Mucosa of descending colon (tissue), 3 donors: ENCODE measurements at places on chromosomes 7 and 10.

DNA sequence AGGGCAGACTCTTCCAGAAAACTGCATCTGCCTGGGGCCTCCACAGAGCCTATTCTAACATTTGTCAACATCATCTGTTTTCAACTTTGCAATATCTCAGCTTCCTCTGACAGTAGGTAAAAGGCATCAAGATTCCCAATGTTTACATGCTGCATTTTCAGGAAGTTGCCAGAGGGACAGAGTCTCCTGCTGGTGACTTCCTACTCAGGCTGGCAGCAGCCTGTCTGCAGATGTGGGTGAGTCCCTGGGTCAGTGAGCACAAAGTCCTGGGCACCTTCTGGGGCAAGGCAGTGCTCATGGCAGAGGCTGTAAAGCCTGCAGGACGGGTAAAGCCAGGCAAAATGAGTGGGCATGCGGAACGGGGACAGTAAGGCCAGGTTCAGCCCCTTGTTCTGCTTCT, 69.4 kb downstream of the EBF3 start:
- no peak for DNase-seq

DNA sequence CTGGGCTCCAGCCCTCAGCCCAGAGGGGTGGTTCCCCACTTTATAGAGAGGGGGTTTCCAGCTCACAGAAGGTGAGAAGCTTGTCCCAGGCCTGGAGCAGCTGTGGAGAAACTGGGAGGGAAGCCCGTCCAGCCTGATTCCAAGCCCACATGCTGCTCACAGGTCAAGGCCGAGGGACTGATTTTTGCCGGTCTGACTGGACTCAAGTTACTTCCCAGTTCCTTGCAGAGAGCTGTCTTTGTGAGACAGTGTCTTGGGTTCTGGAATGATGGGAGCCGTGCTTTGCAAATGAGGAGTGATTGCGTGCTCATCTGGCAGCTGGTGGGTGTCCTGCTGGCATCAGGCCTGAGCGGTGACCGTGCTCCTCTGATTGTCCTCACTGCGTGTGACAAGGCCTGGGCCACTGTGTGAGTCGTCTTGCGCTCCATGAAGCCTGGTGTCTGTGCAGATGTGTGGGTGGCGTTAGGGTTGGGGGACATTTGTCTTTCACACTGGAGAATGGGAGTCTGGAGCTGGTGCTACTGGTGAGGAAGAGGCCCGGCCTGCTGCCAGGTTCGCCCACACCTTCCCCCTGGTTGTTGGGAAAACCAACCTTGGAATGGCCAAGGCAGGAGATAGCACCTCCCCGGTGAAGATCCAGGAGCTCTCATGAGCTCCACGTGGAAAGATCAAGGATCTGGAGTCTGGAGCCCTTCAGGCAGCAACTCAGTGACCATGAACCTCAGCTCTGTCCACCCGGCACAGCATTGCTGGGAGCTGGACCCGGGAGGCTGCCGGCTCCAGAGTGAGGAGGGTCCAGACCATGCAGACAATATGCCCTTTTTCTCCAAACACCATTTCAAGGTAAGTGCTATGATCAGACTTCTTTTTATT, 129.6 kb downstream of the SMURF1 start:
- DNase-seq, result no peak

- DNase-seq, result no peak
Measured at GRCh38 chr10:1199345-1199673, 143.1 kb downstream of the WDR37 start.

DNA sequence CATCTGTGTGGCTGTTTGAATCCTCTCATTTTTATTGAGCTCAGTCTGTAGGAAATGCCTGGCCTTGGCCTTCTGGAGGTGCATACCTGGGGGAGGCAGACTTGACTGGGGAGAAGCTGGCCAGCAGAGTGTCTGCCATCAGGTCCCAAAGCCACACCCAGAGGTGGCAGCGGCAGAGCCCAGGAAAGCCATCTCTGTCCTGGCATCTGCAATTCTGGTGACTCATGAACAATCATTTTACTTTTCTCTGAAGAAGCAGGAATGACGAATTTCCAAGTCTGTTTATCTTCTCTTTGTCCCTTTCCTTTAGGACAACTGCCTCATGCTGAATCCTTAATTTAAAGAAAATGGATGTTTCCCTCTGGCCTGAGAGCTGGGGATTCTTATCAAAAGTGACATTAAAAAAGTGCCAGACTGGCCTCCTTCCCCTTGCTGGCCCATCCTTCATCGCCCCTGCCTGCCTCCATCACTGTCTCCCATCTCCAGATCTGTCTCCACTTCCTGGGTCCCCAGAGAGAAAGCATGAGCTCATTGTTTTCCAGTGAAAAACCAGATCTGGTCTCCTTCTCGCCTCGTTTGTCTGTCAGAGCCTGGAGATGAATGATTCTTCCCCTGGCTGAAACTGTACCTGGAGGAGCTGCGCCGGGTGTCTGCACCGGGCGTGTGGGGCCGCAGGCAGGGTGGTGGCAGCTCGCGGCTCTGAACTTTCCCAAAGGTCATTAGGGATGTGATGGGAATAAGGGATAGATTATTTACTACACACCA, 124.5 kb downstream of the TMEM178B start:
- no peak for DNase-seq
